Stimulated activated CD4-positive, alpha-beta T cell treated with anti-CD3 and anti-CD28 coated beads, Interleukin-15, amount 100 ng/mL, for 1 hour (primary cell): ENCODE measurements at places on chromosomes 11 and 22.
A peak's percentile ranks its signal among the peaks of the same experiment; 100 is the strongest.

- no peak for DNase-seq
Observed at GRCh38 chr11:122833846-122834464, 4.3 kb upstream of the CRTAM start.

GRCh38 chr11:66363187-66363601 is 8.4 kb downstream of the SLC29A2 start:
- no peak for DNase-seq

GRCh38 chr11:126525702-126526101 is 170.2 kb downstream of the ST3GAL4 start:
- DNase-seq: no peak

DNA sequence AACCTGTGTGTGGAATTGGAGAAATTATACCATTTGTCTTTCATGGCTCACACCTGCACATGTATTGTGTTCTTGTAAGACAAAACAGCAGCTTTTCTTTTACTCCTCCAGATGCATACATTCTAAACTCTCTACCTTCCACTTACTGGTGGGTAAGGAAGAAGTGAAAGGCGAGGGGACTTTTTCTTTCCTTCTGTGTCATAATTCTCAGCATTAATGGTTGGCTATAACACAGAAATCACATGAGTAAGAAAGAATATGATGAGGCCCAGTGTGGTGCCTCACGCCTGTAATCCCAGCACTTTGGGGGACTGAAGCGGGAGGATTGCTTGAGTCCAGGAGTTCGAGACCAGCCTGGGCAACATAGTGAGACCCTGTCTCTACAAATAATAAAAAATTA is 57.8 kb upstream of the SHANK2 start:
- no peak for DNase-seq

- DNase-seq: no peak
Observed at GRCh38 chr11:114218508-114218907, 77.7 kb upstream of the NNMT start.

- no peak for DNase-seq
Observed at GRCh38 chr11:66936311-66936711, 21.9 kb downstream of the PC start.

DNA sequence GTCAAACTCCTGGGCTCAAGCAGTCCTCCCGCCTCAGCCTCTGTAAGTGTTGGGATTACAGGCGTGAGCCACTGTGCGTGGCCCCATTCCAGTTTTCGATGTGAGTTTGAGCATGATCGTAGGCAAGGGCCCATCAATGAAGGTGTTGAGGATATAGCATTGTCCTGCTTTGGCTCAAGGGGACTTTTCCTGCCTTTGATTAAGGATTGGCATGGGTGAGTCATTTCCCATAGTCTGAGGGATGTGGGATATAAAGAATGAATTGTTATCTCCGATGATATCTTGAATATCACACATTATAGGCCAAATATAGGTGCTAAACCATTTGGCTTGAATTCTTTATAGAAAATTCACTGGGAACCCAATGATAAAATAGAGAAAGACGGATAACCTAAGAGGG is 30.4 kb downstream of the STIM1 start:
- no peak for DNase-seq

GRCh38 chr11:27409742-27410141 is 46.7 kb upstream of the CCDC34 start:
- DNase-seq: no peak

GRCh38 chr22:45036154-45036553 is 26.3 kb upstream of the PHF21B start:
- no peak for DNase-seq

DNA sequence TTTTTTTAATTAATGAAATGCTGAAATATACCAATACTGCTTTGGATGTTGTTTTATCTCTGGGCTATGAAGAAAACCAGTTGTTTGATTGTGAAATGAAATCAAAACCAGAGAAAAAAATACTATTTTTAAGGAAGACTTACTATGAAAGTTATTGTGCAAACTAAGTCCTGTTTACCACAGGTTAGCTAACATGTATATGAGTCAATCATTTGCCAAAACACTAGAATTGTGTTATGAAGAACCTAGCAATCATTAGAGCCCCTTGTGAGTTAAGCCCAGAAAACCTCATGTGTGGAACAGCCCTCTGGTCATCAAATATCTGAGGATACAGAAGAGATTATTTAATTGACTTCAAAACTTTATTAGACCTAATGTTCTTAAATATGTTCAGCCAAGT is 83.7 kb downstream of the FAT3 start:
- DNase-seq: no peak

- no peak for DNase-seq
Observed at GRCh38 chr22:40300884-40301672, 45.2 kb upstream of the ADSL start.

GRCh38 chr11:70502677-70503467 is 104.5 kb downstream of the CTTN start:
- DNase-seq: no peak

- no peak for DNase-seq
Observed at GRCh38 chr11:88478136-88478815, 140.7 kb upstream of the CTSC start.

GRCh38 chr22:28833276-28833923 is 33.0 kb upstream of the XBP1 start:
- DNase-seq: no peak

GRCh38 chr22:30773919-30774318 is 79.2 kb downstream of the OSBP2 start:
- DNase-seq: no peak

DNA sequence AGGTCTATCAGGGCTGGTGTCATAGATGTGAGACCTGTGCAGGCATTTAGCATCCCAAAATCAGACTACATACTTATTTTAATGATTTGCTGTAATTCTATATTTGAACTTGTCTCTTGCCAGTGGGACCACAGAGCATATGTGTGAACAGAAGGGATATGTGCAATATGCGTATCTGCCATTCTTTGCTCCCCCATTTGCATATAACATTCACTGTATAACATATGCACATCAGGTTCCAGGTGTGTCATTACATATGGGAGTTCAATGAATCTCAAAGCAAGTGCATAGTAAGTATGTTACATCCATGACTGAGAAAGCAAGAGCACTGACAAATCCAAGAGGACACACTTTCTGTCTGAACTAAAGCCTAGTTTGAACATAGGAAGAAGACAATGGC is 1115.1 kb upstream of the CNTN5 start:
- DNase-seq: no peak

- no peak for DNase-seq
Observed at GRCh38 chr22:18083406-18083805, 5.6 kb downstream of the PEX26 start.

- DNase-seq: no peak
Observed at GRCh38 chr22:49531368-49531791, 296.3 kb downstream of the BRD1 start.

- DNase-seq: no peak
Observed at GRCh38 chr11:86103808-86104207, 34.9 kb upstream of the PICALM start.

GRCh38 chr11:3051196-3052108 is 5.8 kb downstream of the CARS1 start:
- DNase-seq: no peak

DNA sequence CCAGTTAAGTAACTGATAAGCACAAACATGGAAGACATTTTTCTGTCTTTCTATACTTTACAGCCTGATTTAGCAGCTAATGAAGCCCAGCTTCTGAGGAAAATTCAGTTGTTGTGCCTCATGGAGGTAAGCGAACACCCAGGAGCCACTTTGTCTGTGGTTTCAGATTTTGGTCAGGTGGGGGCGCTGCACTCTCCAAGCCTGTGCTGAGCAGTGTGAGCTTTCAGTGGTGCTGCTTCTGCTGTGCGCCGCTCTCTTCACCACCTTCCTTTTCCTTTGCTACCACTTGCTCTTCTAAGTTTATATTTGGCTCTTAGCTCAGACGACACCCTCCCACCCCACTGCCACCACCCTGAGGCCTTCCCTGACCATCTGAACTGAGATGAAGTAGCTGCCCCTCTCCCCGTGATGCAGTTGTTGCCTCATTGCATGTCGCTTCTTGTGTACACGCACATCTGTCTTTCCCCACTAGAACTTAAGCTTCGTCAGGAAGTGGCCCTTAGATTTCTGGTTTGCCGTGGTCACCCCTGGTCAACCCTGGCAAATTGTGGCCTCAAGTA is 14.0 kb downstream of the PSMD13 start:
- peak; percentile 64 for DNase-seq

- no peak for DNase-seq
Observed at GRCh38 chr11:64924910-64925284, 408 bp downstream of the PPP2R5B start.

- no peak for DNase-seq
Observed at GRCh38 chr11:121716060-121716459, 263.3 kb upstream of the SORL1-AS1 start.

GRCh38 chr11:62171261-62171723 is 18.7 kb upstream of the SCGB1D1 start:
- DNase-seq: peak; percentile 25

DNA sequence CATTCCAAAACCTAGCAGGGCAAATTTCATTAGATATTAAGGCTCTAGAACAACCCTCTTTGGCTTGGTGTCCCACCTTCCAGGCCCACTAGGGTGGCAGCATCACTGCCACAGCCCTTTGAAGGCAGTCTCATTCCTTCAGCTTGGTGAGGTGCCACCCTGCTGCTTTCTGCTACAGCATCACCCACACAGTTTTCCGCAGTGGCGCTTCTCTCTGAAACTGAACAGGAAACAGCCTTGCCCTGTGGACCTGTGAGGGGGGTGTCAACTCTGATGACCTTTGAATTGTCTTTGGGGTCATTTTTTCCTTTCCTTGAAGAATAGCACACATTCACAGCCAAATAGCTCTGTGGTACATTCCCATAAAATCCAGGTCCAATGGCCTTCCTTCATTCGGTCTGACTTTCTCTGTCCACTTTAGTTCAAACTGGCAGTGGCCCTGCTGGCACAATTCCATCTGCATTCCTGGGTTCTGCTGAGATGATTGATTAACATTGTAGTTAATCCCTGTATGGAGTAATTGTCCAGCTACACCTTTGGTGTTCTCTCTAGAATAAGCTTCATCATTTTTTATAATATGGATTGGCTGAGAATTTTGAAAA is 251.9 kb upstream of the FAT3 start:
- no peak for DNase-seq

DNA sequence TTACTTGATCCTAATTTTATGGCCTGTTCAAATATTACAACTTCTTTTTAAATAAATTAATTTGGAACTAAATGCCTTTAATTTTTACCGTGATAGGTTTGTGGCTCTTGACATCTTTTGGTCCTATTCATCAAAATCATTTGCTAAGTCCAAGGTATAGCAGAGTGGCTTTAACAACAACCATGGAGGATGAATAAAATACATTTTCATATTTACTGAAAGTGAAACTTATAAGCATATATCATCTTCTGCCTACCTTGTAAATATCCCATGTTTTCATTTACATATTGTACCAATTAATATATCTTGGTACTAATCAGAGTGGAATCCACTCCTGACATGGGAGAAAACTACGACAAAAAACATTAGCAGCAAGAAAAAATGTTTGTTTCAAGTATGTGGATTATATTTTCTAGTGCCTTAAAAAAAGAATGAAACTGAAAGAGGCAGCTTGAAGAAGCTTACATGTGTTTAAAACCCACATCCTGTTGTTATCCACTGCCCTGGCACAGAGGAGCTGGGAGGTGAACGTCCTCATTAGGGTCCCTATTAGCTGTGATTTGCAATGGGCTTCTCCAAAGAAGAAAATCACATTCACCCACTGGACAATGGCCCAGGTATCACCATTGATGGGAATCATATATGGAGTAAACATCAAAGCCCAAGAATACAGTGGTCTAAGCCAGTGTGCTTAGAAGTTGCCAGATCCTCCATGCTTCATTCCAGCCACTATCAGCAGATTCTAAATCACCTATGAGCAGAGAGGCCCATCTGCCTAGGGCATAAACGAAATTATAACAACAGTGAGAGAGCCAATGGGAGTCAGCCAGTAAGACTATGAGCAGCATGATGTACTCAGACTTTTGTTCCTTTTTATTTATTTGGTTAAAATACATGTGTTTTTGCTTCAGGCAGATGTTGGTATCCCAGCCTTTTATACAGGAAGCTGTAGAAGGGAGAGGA is 84.7 kb downstream of the MAML2 start:
- peak; percentile 13 for DNase-seq

- no peak for DNase-seq
Observed at GRCh38 chr11:67211656-67212436, 54.4 kb upstream of the GRK2 start.

DNA sequence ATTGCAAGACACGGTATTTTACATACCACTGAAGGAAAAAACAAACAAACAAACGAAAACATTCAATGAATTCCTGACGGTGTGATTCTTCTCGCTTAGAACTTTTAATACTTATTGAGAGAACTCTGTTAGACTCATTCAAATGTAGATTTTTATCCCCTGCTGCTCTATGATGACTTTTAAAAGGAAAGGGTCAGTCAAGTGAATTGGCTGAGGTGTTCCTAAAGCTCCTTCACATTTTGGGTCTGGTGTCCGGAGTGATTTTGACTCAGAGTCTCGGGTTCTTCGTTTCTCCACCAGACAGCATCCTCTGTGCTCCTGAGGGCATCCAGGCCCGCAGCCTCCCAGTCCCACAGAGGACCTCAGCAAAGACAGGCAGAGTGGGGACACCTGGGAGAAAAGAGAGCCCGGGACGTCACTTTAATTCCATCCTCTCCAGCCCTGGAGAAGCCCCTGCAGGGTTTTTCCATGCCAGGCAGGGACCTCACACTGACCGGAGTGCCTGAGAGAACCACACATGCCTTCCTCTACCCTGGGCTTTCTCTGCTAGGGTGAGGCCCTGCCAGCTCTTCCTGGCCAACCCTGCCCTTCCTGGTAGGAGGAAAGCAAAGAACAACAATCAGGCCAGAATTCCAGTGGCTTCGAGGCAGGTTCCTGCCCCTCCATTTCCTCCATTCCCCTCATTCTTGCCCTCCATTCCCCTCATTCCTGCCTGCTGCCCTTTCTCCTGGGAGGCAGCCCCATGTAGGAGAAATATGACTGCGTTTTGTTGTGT is 1.4 kb upstream of the CSF2RB start:
- no peak for DNase-seq

DNA sequence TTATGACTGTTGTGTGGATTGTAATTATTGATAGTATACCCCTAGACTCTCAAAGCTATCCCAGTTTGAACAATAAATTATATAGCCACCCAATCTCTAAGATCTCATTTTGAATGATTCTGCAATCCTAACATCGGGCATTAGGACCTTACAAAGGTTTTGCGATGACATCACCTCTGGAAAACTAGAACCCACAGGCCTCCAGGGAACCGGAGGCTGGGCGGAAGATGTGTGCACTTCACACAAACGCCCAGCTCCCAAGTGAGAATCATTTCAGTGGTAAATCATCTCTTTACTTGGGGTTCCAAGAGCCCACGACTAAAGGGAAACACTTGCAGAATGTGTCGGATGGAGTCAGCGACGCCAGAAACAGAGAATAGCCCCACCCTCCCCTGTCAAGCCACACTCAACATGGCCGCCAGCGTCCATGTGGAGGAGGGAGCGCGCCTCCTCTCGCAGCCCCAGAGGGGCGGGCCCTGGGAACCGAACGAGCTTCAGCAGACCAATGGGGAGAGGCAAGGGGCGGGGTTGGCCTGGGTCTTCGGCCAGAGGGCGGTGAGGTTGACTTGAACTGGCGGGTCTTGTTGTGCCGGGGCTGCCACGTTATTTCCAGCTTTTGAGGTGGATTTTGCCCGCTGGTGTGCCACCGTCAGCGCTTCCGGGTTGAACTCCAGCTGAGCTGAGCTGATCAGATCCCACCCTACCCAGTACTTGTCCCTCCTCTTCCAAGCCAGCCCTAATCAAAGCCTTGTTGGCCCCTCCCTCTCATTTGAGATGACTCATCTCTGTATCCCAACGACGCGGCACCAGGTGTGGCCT is 8.4 kb upstream of the MRPL48 start:
- DNase-seq: peak; percentile 96

GRCh38 chr11:2526808-2527381 is 82.1 kb downstream of the KCNQ1 start:
- DNase-seq: no peak
